ENCODE measurements at places on chromosomes 5 and 9.

- DNase-seq, result no peak
Measured at GRCh38 chr9:31556667-31557463, 827.6 kb upstream of the ACO1 start.

- DNase-seq, result no peak
Measured at GRCh38 chr5:180519098-180519497, 24.9 kb downstream of the CNOT6 start.

- peak; percentile 33 for DNase-seq
Measured at GRCh38 chr5:42057254-42057690, 132.2 kb downstream of the FBXO4 start.

DNA sequence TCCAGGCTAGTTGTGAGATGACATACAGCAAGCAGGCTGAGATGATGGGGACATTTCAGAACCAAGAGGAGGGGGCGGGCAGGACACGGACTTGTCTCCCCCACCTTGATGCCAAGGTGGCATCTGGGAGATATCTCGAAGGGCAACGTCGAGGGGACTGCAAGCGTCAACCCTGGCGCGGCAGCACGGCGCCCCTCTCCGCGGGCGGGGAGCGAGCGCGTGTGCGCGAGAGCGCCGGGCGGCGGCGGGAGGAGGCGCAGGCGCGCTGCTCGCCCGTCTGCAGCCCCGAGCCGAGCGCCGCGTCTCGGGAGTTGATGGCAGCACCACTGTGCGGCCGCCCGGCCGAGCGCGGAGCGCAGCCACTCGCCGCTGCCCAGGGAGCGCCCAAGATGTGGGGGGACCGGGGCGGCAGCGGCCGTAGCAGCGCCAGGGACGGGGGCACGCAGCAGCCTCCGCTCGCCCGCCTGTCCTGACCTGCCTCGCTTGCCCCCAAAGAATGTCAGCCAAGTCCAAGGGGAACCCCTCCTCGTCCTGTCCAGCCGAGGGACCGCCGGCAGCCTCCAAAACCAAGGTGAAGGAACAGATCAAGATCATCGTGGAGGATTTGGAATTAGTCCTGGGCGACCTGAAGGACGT is at the start of gene PRR16:
PRR16 (plus strand) TSS at position 310 of the 636 bp plus-strand sequence.
- DNase-seq, result peak; percentile 76

DNA sequence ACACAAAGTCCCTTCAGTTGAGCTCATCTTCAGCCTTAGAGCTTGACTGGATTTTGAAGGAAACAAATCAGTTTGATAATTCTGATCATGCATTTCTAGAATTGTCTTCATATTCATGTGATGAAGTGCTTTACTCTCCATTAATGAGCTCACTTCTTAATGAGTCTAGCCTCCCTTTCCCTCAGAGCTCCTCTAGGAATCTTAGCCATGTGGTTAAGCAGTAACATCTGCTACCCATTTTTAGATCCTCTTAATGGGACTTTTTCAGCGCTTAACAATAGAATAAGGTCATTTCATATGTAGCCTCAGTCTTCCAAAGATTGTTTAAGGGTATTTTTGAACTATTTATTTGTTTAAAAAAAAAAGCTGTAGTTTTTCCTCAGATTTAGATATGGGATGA is 36.9 kb upstream of the LURAP1L start:
- DNase-seq, result no peak
